ENCODE measurements at places on chromosomes 7 and 10. TPM values are rescaled to one million over a fixed set of nuclear protein-coding genes. Genes with fewer than 3 reads are reported as not detected.

FBXO24 gene
- total RNA-seq: 0.28 TPM

OR2A42 gene
- not detected for total RNA-seq

CTAGE4 gene
- 0.28 TPM for total RNA-seq

KLF14 gene
- total RNA-seq: not detected

PRLHR gene
- total RNA-seq: not detected

OPN1SW gene
- total RNA-seq: not detected

ADIRF gene
- 110 TPM for total RNA-seq

IFRD1 gene
- 69.7 TPM for total RNA-seq

SRPK2 gene
- total RNA-seq: 44.2 TPM

UNCX gene
- not detected for total RNA-seq

ARHGEF35 gene
- 1.3 TPM for total RNA-seq

NKX2-3 gene
- total RNA-seq: not detected

AIMP2 gene
- 39.8 TPM for total RNA-seq

ZNF789 gene
- total RNA-seq: 3.6 TPM

PTEN gene
- 169 TPM for total RNA-seq

LRRC4 gene
- 0.46 TPM for total RNA-seq

SPRN gene
- total RNA-seq: 0.43 TPM

PNLIPRP1 gene
- total RNA-seq: not detected

SYT15 gene
- total RNA-seq: 0.92 TPM

TYW1B gene
- 1.3 TPM for total RNA-seq

SPDYE16 gene
- total RNA-seq: not detected

NAT16 gene
- not detected for total RNA-seq

CLCN1 gene
- total RNA-seq: 0.14 TPM

AVPI1 gene
- 28.0 TPM for total RNA-seq

GFRA1 gene
- 1.6 TPM for total RNA-seq

ASB10 gene
- not detected for total RNA-seq

MMD2 gene
- not detected for total RNA-seq

NME8 gene
- not detected for total RNA-seq

TMEM184A gene
- total RNA-seq: 0.09 TPM

ACHE gene
- not detected for total RNA-seq

LIPM gene
- not detected for total RNA-seq

ITPRID1 gene
- not detected for total RNA-seq

ANKRD7 gene
- 0.92 TPM for total RNA-seq

ZNF786 gene
- total RNA-seq: 3.0 TPM

SPAG6 gene
- not detected for total RNA-seq

OR9A4 gene
- not detected for total RNA-seq

TEX36 gene
- total RNA-seq: not detected

AKR1C2 gene
- total RNA-seq: 13.5 TPM

TRIM50 gene
- total RNA-seq: not detected

SLC18A3 gene
- not detected for total RNA-seq

FFAR4 gene
- total RNA-seq: not detected

MRPL32 gene
- total RNA-seq: 59.8 TPM

C7orf57 gene
- not detected for total RNA-seq

SFTPA2 gene
- not detected for total RNA-seq

HOXA13 gene
- total RNA-seq: 5.7 TPM

XPNPEP1 gene
- 149 TPM for total RNA-seq

SH2D4B gene
- not detected for total RNA-seq

LANCL2 gene
- 16.1 TPM for total RNA-seq

KNDC1 gene
- total RNA-seq: 0.57 TPM
